ENCODE measurements at places on chromosomes 3 and 15.

DNA sequence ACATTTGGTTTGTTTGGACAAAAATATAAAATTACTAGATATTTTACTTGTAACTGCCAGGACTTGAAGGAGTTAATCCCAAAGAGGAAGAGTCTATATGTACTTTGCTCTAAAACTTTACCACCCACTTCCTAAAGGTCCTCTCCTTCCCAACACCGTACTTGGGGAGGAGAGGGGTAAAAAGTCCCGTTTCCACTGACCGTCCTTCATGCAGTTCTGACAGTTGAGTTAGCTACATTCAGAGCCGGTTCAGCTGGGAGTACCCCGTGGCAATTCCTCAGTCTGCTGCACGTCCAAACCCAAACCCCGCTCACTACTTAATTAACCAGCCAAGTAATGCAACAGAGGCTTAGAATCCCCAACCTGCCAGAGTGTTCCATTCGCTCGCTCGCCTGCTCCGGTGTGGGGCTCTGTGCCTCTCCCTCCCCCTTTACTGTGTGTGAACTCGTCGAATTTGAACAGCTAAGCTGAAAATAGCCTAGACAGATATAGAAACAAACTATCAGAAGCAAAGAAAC, 519.7 kb downstream of the FOXP1 start:
- no peak for DNase-seq

DNA sequence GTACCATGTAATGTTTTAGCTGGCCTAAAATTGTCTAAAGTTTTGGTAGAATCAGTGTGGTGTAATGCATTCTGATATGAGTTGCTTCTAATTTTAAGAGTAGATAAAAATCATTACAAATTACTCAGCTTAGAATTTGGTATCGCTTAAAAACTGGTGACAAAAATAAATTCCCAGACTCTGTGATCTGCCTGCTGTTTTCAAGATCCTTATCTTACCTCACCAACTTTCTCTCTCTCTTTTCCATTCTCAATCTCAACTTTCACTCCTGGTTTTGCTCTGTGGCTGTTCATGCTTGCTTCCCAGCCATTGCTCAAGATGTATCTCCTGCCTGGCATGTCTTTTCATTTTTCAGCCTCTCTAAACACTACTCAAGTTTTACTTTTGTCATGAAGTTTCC, 45.7 kb downstream of the TCF12 start:
- DNase-seq: no peak

DNA sequence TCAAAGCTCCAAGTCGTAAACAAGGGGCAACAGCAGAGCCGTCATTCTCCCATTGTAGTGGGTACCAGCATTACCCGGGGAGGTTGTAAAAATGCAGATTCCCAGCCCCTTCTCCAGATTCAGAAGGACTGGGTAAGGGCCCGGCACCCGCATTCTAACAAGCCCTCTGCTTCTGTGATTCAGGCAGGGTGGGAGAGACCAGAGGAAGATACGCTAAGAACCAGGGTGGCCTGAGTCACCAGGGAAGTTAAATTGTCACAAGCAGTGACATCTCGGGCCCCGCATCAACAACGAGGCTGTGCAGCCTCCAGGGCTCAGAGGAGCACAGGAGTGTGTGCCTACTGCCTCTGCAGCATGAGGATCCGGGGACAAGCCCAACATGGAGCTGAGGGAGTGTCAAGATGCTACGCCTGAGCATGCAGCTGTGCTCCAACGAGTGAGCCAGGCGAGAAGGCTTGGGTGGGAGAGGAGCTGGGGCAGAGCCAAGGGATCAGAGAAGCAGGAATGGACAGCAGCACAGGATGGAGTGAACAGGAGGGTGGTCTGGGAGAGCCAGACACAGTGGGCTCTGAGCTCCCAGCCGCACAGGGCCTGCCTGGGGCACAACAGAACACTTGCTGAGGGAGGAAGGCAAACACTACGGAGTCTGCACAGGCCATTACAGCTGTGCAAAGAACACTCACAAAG, 68.5 kb downstream of the CPN2 start:
- DNase-seq: no peak

GRCh38 chr3:46676601-46677410, 16.7 kb downstream of the ALS2CL start:
- no peak for DNase-seq

DNA sequence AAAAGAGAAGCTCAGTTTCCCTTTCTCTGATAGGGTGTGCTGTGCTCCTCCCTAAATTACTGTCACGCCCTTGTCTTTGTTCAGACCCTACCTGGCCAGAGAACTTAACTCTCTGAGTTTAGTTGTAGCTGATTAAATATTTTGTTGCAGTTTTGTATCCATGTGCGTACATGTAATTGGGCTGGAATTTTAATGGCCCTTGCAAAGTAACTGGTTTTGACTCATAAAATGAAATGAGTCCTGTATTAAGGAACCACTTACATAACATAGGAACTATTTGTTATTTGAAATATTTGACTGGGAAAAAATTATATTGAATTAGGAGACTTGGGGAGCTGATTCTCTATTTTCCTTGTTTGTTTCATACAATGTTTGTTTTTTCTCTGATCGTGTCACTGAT, 80.2 kb downstream of the LRRK1 start:
- no peak for DNase-seq

- DNase-seq: no peak
Observed at GRCh38 chr3:58755150-58755549, 88.6 kb upstream of the FAM3D start.

GRCh38 chr15:95659656-95660055, 670.8 kb upstream of the NR2F2 start:
- no peak for DNase-seq

DNA sequence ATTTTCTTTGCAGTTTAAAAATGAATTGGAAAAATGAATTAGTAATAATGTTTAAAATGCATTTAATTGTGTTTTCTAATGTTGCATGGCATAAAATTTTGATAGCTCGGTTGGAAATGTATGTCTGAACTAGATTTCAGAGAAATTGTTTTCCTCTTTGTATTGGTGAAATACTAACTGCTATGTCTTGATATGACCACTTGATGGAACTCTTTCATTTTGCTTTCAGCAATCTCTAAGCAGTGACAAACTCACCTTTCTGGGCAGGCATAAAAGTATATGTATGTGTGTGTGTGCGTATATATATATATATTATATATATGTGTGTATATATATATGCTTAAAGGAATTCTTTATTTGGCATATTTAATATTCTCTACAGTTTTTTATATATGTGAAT, 239.3 kb upstream of the ZNF717 start:
- no peak for DNase-seq

- DNase-seq: no peak
Observed at GRCh38 chr15:46309914-46310313, 675.1 kb downstream of the SQOR start.

DNA sequence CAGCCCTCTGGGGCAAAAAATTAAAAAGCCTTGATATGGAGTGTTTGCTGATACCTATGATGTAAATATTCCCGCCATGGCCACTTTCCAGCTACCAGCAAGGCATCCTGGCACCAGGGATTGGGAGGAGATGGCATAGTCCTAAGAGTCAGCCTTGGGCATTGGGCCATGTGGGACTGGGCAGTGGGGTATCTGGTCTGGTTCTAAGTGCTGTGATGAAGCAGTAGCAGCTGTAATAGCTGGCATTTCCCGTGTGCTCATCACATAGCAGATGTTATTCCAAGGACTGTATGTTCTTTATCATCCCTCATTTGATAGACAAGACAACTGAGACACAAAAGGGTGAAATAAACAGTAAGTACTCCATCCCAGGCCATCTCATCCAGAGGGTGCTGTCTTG, 6.9 kb upstream of the SACM1L start:
- no peak for DNase-seq

- no peak for DNase-seq
Observed at GRCh38 chr3:57596495-57597126, 533 bp downstream of the ARF4 start.

DNA sequence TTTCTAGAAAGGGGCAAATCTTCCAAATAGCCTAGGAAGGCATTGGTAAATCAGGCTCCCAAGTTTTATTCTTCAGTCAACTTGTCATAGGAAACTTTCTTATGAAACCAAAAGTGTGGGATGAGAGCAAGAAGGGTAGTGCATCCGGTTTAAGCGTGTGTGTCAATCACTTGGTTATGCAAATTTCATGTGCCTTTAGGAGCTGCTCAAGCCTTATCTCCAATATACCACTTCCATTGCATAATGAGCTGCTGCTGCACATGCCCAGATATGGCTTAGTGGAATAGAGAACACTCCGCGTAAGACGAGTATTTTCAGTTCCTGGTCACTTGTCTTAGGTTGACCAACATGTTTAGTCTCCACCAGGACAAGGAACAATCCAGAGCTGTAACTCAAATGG, 242.1 kb downstream of the CBLB start:
- no peak for DNase-seq

GRCh38 chr3:146314871-146315270, 64.0 kb upstream of the PLSCR4 start:
- no peak for DNase-seq

DNA sequence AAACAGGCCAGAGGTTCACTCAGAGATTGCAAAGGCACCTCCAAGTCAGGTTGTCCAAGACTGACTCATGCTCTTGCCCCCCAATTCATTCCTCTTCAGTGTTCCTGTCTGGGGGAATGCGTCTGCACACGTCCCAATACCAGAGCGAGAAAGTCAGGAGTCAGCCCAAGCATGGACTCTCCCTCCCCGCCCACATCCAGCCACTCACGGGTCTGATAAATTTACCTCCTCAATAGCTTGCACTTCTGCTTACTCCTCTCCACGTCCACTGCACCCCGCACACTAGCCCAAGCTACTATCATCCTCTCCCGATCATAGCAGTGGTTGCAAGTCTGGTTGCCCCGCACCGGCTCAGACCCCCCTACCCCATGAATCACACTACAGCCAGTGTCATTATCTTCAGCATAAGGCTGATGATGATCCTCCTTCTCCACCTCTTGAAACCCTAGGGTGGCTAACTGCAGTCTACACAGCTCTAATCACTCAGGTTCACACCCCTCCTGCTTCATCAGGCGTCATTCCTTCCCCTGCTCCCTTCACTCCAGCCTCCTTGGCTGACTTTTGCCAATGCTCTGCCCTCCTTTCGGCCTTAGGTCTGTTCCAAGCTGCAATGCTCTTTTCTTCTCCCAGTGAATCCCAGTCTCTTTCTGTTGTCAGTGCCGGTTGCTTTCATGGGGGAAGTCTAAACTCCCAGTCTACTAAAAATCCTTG, 27.6 kb upstream of the MYO1E start:
- no peak for DNase-seq

- no peak for DNase-seq
Observed at GRCh38 chr15:79529157-79529785, 97.1 kb downstream of the MINAR1 start.

DNA sequence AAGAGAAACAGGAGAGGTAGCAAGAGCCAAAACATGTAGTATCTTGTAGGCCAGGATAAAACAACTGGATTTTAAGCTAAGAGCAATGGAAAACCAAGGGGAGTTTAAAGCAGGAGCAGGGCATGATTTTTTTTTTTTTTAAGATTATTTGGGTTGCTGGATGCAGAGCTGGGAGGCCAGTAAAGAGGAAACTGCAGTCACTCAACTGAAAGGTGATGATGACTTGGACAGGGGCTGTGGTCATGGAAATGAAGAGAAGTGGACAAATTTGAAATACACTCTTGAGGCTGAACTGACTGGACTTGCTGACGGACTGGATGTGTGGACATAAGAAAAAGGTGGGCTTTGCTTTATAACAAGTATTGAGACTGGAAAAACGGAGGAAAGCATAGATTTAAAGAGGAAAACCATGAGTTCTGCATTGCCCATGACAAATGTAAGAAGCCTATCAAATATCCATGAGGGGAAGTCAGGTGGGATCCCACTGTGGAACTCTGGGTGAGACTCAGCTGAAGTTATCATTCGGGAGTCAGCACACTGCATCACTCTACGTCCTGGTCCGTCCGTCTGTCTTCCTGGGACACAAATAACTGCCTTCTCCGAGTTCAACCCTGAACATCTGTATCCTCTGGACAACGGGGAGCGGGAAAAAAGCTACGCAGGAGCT, 688 bp downstream of the XPC start:
- no peak for DNase-seq

DNA sequence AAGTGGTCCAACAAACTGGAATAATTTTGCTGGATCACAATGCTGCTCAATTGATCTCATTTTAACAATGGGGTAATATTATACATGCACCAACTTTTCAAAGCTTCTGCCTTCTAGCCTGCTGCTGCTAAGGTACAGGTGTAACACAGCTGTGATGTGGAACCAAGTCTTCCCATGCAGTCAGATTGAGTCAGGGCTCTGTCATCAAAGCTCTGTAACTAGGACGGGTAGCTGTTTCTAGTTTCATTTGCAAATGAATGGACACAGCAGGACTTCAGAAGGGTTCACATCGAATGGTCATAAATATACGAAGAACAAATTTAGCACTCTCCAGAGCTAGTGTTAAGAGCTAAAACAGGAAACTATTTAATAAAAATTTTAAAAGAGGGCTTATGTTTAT, 189.2 kb downstream of the USP13 start:
- no peak for DNase-seq

GRCh38 chr3:55327131-55327920, 159.8 kb downstream of the WNT5A start:
- DNase-seq: no peak

GRCh38 chr3:108479224-108479623, 31.2 kb downstream of the MYH15 start:
- DNase-seq: no peak

GRCh38 chr3:110646496-110646895, 425.1 kb upstream of the NECTIN3 start:
- no peak for DNase-seq

GRCh38 chr3:187717572-187717971, 15.2 kb upstream of the RTP2 start:
- no peak for DNase-seq

All from NCI-H1436 treated with DMSO at 0.1 percent for 48 hours (cell line).